ENCODE measurements at places on chromosomes 2 and 18.

DNA sequence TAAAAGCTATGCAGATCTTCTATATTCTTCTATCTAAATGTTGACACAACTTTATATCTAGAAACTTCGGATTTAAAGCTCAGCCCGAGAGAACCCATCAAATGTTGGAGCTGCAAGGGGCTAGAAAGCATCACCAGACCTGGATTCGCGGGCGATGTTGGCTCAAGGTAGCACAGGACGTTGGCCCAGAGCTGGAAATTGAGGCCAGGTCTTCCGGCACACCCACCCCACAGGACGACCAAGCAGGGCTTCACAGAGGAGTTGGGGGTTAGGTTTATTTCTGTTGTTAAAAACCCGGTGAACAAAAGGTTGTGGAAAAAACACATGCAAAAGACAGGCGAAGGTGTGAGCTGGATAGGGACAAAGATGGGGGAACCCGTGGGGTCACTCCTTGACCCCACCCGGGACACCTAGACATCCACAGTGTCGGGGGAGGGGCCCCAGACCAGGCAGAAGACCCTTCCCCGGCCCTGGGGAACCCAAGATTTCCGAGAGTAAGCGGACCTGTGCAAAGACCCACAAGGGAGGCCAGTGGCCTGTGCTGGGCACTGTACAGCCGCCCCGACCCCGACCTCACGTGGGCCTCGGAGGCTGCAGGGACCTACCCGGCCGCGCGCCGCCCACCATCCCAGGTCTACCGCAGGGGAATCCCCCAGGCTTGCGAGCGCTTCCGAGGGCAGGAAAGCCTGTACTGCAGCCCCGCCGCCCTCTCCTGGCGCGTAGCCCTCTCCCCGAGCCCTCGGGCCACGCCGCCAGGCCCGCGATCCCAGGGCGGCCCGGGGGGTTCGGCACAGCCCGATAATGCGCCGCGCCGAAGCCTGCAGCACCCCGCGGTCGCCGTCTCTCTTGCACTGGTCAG lies 1.8 kb upstream of the AGBL5 start:
- DNase-seq = peak; percentile 60

DNA sequence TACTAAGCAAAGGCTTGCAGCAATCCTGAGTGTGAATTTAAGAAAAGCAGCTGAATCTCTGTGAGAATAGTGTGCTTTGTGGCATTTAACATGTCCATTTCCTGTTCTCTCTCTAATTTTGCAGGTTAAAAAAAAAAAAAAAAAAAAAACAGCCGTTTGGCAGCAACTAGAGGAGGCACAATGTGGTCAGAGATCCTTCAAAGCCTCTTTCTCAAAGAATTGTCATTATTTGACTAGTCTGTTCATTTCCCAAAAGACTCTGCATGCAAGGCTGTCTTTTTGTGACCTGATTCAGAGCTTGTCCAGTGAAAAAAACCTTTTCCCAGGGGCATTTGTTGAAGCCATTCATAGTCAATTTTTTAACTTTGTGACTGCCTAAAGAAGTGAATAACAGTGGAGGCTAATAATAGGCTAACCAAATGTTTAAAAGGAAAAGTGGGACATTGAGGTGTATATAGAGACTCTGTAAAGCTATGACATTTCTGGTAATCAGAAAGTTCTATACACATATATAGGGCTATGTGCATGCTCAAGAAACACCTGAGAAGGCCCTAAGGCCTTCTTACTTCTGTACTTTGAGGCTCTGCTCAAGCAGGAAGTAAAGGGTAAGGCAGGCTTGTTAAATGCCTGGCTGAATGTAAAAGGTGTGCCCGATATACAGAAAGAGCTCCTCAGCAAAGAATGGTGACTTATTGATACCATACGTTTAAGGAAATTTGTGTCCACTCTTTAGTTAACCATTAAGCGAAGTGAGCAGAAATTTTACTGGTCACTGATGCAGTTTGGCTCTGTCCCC lies 289.6 kb upstream of the RAB6C start:
- no peak for DNase-seq

- no peak for DNase-seq
Observed at GRCh38 chr2:236859908-236860307, 225.8 kb upstream of the COPS8 start.

DNA sequence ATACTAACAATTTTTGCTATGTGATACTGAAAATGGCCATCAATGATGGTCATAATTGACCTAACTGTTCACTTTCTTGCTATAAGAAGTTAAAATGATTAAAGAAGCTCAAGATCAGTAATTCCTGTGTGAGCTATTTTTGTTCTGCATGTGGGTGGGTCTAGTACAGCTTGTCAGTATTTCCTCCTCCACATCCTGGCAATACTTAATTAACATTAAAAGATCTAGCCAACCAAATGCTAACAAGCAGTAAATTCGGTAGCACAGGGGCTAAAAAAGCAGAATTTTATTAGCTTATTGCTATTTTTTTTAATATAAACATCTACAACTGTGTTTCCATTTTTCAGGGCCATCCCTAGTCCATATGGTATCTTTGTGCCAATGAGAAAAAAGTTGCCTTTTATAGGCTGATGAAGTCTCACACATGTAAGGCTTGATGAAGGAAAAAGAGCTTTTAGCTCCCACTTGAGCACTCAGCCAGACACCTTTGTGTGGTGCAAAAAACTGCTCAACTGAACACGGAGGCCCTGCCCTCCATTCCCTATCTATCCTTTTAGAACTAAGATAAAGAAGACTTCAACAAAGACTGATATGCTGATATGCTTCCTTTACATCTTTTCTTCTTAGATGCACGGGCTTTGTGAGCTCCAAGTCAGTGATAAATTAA lies 4.9 kb upstream of the PNO1 start:
- no peak for DNase-seq

DNA sequence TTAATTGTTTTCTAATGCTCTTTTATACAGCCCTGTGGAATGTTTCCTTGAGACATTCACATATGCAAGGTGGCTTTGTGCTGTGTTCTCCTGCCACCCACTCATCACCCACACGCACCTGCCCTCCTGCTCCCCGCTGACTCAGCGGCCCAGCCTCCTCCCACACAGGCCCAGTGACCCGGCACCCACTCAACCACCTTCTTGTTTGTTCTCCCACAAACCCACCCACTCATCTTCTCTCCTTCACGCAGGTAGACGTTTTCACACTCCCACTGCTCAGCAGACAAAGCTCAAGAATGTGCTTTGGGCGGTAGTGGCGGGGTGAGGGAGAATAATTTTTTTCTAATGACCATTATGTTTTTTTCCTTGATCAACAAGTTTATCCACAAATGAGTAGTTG lies 28.6 kb upstream of the NEMP2 start:
- DNase-seq = peak; percentile 90

DNA sequence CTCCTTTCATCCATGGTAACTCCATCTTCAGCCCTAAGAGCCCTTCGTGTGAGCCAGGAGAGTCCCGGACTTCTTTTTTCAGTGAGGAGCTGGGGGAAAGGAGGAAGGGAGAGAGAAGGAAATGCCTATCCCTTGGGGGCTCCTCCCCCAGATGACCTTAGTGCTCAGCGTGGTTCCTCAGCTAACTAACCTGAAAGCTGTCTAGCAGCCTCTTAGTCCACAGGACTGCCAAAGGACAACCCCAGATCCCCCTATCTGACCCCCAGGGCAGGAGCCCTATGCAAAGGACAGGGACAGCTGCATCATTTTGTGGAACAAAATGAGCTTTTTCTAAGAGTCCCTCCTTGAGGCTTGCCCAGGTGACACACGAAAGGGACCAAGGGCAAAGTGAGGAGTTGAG lies 7.9 kb downstream of the SPR start:
- no peak for DNase-seq

DNA sequence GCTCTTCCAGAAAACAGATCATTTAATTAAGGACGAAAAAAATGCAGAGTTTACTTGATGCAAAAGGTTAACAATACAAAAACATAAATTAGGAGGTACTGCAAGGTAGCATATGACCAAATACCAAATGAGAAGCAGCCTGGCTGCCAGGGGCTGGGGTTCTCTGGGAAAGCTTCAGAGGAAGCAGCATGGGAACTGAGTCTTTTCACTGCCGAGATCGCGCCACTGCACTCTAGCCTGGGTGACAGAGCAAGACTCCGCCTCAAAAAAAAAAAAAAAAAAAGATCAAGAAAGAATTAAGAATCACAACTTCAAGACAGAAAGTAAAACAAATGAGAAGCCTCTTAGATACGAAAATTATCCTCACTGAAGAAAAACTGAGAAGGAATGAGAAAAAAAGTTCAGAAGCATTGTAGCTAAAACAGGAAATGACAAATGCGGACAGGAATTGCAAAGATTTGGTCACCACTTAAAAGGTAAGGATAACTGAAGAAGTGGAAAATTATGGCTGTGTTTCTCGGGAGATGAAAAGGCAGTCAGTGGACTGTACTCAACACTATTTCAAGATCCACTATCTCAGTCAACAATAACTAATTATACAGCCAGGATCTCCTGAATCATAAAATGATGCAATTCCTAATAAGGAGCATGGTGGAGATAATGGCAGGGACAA lies 4.3 kb downstream of the SEPTIN10 start:
- no peak for DNase-seq

All from stimulated activated CD4-positive, alpha-beta T cell treated with anti-CD3 and anti-CD28 coated beads, Interleukin-2, amount 100 ng/mL, for 4 hours (primary cell).